ENCODE measurements at places on chromosomes 1 and 21.

GRCh38 chr1:24235921-24236788 lies 49.1 kb upstream of the IFNLR1 start:
- DNase-seq, result no peak

- DNase-seq, result no peak
Measured at GRCh38 chr1:200243042-200243437, 166.8 kb downstream of the ZNF281 start.

GRCh38 chr1:8002921-8003320 lies 23.2 kb downstream of the ERRFI1 start:
- DNase-seq, result no peak

- no peak for DNase-seq
Measured at GRCh38 chr1:116558140-116558549, 12.7 kb downstream of the CD58 start.

DNA sequence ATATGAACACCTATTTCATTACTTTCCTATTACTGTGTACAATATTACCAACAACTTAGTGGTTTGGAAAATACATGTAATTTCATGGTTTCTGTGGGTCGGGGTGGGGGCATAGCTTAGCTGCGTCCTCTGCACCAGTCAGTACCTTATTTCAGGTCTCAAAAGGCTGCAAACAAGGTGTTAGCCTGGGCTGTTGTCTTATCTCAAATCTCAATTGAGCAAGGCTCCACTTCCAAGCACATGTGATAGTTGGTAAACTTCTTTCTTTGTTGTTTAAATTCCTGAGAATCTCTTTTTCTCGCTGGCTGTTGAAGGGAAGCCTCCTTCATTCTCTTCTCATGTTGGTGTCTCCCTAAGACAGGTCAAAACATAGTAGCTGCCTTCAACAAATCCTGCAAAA lies 485.4 kb downstream of the AMY1C start:
- no peak for DNase-seq

DNA sequence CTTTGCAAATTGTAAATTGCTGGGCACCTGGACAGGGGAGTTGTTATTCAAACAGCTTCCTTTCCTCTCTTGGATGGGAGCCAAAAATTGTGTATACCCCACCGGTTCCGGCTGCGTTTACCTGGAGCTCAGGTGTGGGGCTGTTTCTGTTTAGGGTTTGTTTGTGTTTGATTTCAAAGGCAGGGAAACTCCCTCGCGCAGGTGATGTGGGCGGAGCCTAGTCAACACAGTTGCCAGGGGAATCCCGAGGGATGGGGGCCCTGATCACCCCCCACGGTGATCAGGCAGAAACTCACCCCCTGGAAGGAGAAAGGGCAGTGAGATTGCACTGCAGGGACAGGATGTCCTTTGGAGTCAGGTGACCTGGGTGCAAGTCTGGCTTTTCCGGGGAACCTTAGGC lies 28.3 kb downstream of the CDCP2 start:
- no peak for DNase-seq

- DNase-seq, result no peak
Measured at GRCh38 chr1:208108213-208108608, 136.0 kb downstream of the PLXNA2 start.

DNA sequence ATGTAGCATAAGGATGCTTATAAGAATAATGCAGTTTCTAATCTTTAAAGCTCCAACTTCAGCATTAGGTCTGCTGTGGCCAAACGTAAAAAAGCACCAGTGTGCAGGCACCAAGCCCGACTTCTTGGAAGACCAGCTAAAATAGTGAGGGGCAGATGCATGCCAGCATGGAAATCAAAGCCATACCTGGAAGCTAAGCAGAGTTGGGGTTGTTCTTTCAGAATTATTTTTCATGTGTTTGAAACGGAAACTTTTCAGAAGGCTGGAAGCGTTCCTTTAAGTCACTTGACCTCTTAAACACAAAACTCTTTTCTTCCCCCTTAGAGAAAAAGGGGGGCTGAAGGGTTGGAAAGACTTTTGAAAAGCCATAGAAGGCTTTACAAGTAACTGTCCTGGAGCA lies 329.2 kb upstream of the C1orf87 start:
- DNase-seq, result no peak

DNA sequence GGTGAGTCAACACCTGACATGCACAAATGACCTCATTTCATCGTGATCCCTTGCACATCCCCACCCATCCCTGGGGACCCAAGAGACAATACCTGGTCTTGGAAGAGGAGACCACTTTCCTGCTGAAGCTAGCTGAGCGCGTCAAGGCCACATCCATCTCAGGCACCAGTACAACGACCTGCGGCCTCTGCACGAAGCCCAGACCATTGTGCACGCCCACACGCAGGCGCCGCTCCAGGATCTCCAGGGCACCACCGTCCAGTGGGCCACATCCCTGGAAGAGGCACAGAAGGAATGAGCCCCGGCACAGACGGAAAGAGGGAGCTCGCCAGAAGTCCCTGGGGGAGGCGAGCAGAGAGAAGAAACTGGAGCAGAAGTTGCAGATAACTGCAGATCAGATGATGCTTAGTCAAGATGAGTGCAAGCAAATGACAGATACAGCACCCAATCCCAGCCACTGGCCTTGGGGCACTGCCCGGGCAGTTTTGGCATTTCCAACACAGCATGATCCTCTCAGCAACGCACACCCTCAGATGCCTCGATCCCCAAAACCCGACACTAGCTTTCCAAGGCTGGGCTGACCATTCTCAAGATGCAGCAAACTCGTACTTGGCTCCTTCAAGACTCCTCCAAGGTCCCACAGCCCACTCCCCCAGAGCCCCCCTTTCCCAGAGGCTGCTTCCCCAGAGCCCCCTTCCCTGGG lies 44.1 kb downstream of the NPHP4 start:
- DNase-seq, result no peak

DNA sequence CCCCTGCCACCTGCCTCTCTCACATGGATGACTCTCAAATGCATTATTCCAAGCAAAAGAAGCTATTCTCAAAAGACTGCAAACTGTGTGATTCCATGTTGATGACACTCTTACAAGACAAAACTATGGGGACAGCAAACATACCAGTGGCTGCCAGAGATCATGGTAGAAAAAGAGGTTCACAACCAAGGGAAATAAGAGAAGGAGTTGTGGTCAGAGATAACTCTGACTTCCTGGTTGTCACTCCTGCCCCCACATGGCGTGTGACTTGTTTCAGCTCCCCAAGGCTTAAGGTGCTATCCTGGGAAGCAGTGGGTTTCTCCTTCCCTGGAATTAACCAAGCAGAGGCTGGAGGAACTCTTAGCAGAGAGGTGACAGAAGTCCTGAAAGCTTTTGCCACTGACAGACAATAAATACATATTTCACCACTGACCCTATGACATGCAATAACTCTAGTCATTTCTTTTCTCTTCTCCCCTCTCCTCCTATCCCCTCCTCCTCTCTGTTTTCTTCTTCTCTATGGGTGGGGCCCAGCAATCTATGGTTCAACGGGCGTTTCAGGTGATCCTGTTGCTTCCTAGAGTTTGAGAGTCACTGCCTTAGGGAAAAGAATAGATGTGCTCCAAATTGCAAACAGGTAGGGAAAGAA lies 185.1 kb downstream of the FCRL5 start:
- no peak for DNase-seq

DNA sequence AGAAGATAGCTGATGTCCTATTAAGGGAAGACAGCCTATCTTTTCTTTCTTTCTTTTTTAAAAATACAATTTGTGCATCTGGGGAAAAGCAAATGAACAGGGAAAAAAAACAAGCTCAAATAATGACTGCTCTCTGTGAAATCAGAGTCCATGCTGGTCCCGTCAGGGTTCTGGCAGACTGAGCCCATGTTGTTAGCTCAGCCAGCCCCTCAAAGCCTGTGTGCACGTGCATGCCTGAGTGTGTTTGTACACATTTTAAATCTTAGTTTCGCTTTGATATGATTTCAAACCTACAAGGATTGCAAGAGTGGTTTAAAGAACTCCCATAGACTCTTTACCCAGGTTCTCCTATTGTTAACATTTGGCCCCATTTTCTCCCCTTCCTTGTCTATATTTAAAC lies 231.8 kb upstream of the GREM2 start:
- no peak for DNase-seq

- DNase-seq, result no peak
Measured at GRCh38 chr1:242788771-242789170, 264.3 kb upstream of the PLD5 start.

- DNase-seq, result no peak
Measured at GRCh38 chr1:100036718-100037655, 67.2 kb downstream of the SLC35A3 start.

DNA sequence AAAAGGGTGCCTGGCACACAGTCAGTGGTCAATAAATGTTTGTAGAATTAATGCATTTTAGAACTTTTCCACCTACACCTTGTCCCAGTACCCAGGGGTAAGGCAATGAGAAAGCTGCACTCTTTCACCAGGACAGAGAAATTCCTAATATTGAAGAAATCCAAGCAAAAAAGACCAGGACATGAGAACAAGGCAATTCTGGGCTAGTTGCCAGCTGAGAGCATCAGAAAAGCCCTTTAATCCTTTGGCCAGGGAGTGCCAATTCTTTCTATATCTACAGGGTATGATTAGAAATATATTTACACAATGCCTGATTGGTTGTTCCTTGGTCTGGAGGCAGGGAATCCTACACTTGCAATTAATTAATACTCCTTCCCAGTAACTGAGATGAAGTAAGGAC lies 492.4 kb upstream of the NFIA start:
- DNase-seq, result no peak

DNA sequence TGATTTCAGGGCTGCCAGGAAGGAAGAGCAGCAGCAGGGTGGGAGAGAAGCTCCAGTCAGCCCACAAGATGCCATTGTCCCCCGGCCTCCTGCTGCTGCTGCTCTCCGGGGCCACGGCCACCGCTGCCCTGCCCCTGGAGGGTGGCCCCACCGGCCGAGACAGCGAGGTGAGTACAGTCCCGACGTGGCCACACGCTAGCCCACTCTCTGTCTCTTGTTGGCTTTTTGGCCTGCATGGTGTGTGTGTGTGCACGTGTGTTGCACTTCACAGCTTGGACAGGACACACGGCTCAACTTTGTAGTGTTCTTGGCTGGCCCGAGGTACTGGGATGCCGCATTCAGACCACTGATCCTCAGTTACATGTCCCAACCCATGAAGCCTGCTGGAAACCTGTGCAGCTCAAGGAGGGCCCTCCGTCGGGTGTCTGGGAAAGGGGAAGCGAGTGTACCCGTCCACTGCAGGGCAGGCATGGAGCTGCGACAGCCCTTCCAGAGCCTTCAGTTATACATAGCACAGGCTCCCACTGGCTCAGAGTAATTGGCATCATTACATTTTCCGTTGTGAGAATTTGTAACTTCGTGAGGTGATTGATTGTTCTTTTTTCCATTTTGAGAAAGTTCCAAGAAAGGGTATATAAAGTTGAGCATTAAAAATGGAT lies 454 bp downstream of the CORT start:
- DNase-seq, result no peak

DNA sequence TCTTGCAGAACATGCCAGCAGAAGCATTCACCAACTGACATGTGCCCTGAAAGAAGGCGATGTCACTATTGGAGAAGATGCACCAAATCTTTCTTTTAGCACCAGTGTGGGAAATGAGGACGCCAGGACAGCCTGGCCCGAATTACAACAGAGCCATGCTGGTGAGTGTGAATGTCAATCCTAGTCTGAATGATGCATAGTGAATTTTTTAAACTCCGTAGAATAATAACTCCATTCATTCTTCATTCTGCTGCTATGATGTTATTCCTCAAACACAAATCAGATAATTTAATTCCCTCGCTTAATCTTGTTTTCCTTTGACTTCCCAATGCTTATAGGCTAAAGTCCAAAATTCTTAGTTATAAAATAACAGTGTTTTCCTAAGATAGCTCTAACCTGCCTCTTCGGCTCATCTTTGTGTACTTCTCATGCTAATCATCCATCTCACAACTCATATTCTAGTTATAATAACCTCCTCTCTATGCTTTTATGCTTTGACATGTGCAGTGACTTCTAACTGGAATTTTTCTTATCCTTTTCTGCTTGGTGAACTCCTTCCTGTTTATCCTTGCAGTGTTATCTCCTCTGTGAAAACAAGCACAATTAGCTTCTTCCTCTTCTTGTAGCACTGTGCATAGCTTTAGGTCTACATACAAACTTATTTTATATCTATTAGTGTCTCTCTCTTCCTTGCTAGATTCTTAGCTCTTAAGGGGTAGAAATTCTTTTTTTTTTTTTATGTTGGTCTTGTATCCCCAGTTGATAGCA lies 14.4 kb downstream of the SDCCAG8 start:
- no peak for DNase-seq

Measured in LNCaP clone FGC (cell line).